ENCODE measurements at places on chromosomes 16 and 17. TPM values are rescaled to one million over a fixed set of nuclear protein-coding genes. Genes with fewer than 3 reads are reported as not detected.

DNA sequence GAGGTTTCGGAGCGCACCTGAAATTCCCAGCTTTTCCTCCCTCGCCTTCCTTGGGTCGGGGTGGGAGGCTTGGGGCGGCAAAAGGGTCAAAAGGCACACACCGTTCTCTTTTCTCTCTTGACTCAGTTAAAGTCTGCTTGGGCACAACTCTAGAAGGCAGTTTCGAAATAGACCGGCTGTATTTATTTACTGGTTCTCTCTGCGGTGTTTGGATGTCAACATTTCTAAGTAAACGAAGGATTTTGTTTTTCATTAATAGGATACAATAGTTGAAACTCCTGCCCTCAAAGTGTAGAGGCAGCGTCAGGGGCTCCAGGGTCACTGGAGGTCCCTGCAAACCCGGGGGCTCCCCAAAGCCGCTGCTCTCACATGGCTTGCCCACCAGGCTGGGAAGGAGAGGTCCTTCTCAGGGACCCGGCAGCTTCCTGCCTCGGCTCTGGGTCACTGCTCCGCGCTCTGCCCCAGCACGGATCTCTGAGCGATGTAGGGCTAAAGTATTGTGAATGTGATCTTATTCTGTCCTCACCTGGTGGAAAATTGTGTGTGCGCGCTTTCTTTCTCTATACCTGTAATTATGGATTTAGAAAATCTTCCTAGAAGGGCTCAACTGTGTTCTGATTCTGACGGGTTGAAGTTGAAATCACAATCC is 952 bp downstream of the BMERB1 start:
- H3K27me3 ChIP-seq, result no peaks in the 10 kb centered on the region
- DNase-seq, result no peak
- peak overlapping the region; percentile 18 for H3K27ac ChIP-seq

GRIN2C gene
- total RNA-seq, result not detected

HSPB9 gene
- not detected for total RNA-seq

NPW gene
- total RNA-seq, result not detected

- no peaks in the 10 kb centered on the region for H3K27me3 ChIP-seq
- no peaks in the 10 kb centered on the region for H3K4me1 ChIP-seq
- DNase-seq, result peak; percentile 15
- no peak overlapping the region for H3K27ac ChIP-seq
- H3K36me3 ChIP-seq, result peaks cover 98% of the 10 kb centered on the region
These were observed 39.8 kb upstream of the POLR3E start for GRCh38 chr16:22257440-22257839.

GRCh38 chr17:373613-374230 is 21.1 kb upstream of the RPH3AL start:
- no peak overlapping the region for H3K27ac ChIP-seq
- peaks cover 3% of the 10 kb centered on the region for H3K4me1 ChIP-seq
- no peak for DNase-seq
- H3K36me3 ChIP-seq, result no peaks in the 10 kb centered on the region
- no peaks in the 10 kb centered on the region for H3K27me3 ChIP-seq
- no peak overlapping the region for H3K4me3 ChIP-seq

DNA sequence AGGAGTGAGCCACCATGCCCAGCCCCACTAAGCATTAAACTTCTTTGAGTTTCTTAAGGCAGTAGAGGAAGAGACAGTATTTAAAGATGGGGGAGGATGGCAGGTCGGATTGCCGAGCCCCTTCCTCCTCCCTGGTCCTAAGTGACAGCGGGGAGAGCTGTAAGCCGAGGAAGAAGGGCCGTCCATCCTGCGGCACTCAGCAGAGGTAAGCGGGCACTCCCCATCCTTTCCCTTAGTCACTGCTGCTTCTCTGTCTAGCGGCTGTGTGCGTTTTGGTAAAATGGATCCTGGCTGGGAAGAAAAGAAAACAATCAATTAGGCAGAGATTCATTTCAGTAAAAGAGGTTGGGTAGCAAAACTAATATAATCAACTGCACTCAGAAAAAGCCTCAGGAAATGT is 13.9 kb downstream of the DNAAF1 start:
- H3K27me3 ChIP-seq, result no peaks in the 10 kb centered on the region
- H3K36me3 ChIP-seq, result no peaks in the 10 kb centered on the region
- DNase-seq, result no peak
- H3K27ac ChIP-seq, result no peak overlapping the region
- no peak overlapping the region for H3K4me3 ChIP-seq

Data from upper lobe of left lung (tissue), 6 donors.